ENCODE measurements at places on chromosomes 6 and 20.

DNA sequence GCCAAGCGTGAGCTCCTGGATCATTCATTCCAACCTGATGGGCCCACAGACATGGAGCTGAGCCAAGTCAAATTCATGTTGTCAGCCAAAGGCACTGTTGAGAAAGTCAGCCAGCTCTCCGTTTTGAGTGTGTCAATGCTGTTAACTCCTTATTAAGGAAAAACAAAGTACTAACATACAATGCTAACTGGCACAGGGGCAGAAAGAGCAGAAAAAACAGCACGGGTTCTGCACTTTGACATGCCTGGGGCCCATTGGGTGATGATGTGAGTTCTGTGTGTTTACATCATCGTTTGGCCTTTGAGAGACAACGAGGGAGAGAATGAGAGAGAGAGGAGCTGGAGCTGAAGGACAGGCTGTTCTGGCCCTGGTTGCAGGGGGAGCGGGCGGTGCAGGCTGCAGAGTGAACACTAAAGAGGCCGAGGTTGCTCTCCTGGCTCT, 85.9 kb downstream of the SMOC2 start:
- H3K4me1 ChIP-seq: no peaks in the 10 kb centered on the region
- H3K4me3 ChIP-seq: no peak overlapping the region
- no peaks in the 10 kb centered on the region for H3K27me3 ChIP-seq
- no peak for DNase-seq
- H3K36me3 ChIP-seq: no peaks in the 10 kb centered on the region

- H3K4me1 ChIP-seq: no peaks in the 10 kb centered on the region
- no peak overlapping the region for H3K4me3 ChIP-seq
These were observed 76.4 kb upstream of the ADGRF4 start for GRCh38 chr6:47621838-47622449.

- H3K27ac ChIP-seq: no peak overlapping the region
- H3K27me3 ChIP-seq: no peaks in the 10 kb centered on the region
- no peak for DNase-seq
- H3K4me1 ChIP-seq: no peaks in the 10 kb centered on the region
These were observed 39.4 kb upstream of the RFPL4B start for GRCh38 chr6:112307707-112308106.

DNA sequence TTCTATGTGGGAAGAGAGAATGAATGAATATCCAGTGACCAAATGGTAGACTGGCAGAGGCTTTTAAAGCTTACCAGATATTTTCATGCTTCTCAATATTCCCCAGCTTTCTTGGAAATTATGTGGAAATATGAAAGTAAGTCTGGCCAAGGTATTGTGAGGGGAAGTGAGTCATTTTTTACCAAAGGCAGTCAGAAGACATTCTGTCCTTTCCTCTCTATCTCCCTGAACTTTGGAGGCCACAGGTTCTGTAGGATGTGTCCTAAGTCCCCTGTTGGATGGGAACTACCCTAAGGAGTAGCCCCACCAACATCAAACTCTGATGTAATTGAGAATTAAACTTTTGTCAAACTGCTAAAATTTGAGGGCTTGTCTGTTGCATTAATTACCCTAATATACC, 593.8 kb upstream of the NRSN1 start:
- H3K36me3 ChIP-seq: no peaks in the 10 kb centered on the region
- no peaks in the 10 kb centered on the region for H3K27me3 ChIP-seq
- H3K4me1 ChIP-seq: no peaks in the 10 kb centered on the region
- no peak for DNase-seq
- no peak overlapping the region for H3K4me3 ChIP-seq

- H3K36me3 ChIP-seq: no peaks in the 10 kb centered on the region
- H3K4me3 ChIP-seq: no peak overlapping the region
- no peak overlapping the region for H3K27ac ChIP-seq
- H3K27me3 ChIP-seq: no peaks in the 10 kb centered on the region
- no peaks in the 10 kb centered on the region for H3K4me1 ChIP-seq
These were observed 140.1 kb upstream of the SPACA1 start for GRCh38 chr6:87907521-87907920.

GRCh38 chr6:160973311-160974250, 18.0 kb upstream of the MAP3K4 start:
- H3K36me3 ChIP-seq: no peaks in the 10 kb centered on the region
- no peak overlapping the region for H3K4me3 ChIP-seq

DNA sequence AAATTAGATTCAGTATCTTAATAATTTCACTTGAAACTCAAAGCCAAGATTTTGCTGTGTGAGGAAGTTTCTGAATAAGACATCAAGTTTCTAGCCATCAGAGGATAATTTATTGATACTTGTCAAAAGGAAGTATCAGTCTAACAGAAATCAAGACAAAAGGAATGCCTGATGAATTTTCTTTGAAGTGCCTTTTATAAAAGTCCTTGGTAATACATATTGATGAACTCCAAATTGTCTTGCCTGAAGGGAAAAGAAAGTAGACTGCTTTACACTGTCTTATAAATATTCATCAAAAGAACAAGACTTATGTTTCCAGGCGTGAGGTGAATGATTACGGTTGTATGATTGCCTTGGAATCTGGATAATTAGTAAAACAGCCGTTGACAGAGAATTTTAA, 986.0 kb upstream of the MAP3K7 start:
- H3K27ac ChIP-seq: no peak overlapping the region
- no peaks in the 10 kb centered on the region for H3K4me1 ChIP-seq
- no peak overlapping the region for H3K4me3 ChIP-seq
- no peak for DNase-seq
- H3K27me3 ChIP-seq: no peaks in the 10 kb centered on the region

GRCh38 chr20:53399592-53400335, 193.9 kb downstream of the ZNF217 start:
- no peak overlapping the region for H3K4me3 ChIP-seq
- no peaks in the 10 kb centered on the region for H3K36me3 ChIP-seq
- no peak overlapping the region for H3K27ac ChIP-seq
- no peak for DNase-seq
- no peaks in the 10 kb centered on the region for H3K27me3 ChIP-seq

GRCh38 chr6:7073821-7074525, 33.8 kb upstream of the RREB1 start:
- H3K36me3 ChIP-seq: no peaks in the 10 kb centered on the region
- no peaks in the 10 kb centered on the region for H3K27me3 ChIP-seq
- no peak overlapping the region for H3K4me3 ChIP-seq
- no peak for DNase-seq
- H3K27ac ChIP-seq: no peak overlapping the region

DNA sequence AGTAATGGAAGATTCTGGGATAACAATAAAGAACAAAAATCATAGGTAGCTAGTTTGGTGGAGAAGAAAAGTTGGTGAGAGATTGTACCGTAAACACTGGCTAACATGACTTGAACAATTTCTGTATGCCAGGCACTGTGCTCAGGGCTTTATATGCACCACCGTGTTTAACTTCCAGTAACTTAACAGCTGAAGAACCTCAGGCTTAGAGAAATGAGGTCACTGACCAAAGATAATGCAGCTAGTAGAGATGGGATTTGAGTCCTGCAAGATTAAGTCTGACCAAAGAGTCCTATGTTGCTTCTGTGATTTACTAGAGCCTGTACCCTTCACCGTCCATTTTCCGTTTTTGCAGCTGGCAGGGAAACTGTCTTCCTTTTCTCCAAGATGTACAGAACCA, 2.7 kb downstream of the CSTF1 start:
- peaks cover 13% of the 10 kb centered on the region for H3K4me1 ChIP-seq
- no peak overlapping the region for H3K4me3 ChIP-seq
- peaks cover 3% of the 10 kb centered on the region for H3K36me3 ChIP-seq
- no peak overlapping the region for H3K27ac ChIP-seq
- no peak for DNase-seq

- no peak for DNase-seq
- H3K36me3 ChIP-seq: no peaks in the 10 kb centered on the region
- H3K4me1 ChIP-seq: no peaks in the 10 kb centered on the region
- H3K27me3 ChIP-seq: peaks cover 2% of the 10 kb centered on the region
These were observed 32.8 kb downstream of the RAMACL start for GRCh38 chr6:166553563-166554271.

DNA sequence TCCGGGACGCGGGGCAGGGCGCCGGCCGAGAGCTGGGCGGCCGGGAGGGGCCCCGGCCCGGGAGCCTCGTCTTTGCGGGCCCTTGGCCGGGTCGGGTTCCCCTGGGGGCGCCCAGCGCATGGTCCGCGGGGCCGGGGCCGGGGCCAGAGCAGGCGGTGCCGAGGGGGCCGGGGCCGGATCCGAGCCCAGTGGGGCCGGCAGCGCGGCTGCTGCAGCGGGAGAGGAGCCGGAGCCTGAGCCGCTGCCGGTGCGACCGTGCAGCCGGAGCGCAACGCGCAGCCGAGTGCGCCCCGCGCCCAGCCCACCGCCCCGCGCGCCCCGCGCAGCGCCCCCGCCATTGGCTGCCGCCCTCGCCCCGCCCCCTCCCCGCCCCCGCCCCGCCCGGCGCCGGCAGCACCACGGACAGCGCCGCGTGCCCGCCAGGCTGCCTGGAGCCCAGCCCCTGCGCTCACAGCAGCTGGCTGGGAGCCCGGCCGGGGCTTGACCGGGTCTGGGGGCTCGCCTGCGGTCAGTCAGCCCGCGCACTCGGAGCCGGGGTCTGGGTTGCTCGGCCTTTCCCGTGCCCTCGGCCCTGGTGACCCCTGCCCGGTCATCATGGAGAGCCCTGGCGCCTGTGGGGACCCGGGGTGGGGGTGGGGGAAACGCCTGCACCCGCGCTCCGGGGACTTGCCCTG, at the start of gene HRH3:
HRH3 (minus strand) TSS at position 287 of the 674 bp plus-strand sequence. CDS start 308 bp downstream, outside the sequence.
- H3K4me1 ChIP-seq: peaks cover 26% of the 10 kb centered on the region
- peak within 1 kb of the TSS; percentile 29 for H3K4me3 ChIP-seq
- DNase-seq: no peak
- peaks cover 37% of the 10 kb centered on the region for H3K27me3 ChIP-seq
- H3K36me3 ChIP-seq: no peaks in the 10 kb centered on the region
- no peak within 1 kb of the TSS for H3K27ac ChIP-seq

DNA sequence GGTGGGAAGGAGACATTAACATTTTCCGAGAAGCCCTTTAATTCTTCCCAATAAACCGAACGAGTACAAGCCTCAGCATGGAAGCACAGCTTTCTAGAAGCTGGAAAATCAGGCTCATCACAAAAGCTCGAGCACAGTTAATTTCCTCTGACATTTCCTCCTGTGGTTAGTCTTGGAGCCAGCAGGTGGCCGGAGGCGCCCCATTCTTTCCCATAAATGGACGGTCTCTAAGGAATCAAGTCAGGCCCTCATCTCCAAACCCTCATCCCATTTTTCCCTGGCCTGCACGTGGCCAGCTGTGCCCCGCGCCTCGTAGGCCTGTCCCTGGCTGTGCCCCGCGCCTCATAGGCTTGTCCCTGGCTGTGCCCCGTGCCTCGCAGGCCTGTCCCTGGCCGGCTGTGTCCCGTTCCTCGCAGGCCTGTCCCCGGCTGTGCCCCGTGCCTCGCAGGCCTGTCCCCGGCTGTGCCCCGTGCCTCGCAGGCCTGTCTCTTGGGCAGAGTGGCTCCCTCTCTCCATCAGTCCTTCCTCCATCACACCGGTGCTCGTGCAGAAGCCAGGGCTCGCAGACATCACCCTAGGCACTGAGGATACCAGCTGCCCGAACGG, 19.7 kb upstream of the NTSR1 start:
- H3K4me1 ChIP-seq: peaks cover 10% of the 10 kb centered on the region
- H3K27me3 ChIP-seq: no peaks in the 10 kb centered on the region
- no peaks in the 10 kb centered on the region for H3K36me3 ChIP-seq
- no peak overlapping the region for H3K27ac ChIP-seq

DNA sequence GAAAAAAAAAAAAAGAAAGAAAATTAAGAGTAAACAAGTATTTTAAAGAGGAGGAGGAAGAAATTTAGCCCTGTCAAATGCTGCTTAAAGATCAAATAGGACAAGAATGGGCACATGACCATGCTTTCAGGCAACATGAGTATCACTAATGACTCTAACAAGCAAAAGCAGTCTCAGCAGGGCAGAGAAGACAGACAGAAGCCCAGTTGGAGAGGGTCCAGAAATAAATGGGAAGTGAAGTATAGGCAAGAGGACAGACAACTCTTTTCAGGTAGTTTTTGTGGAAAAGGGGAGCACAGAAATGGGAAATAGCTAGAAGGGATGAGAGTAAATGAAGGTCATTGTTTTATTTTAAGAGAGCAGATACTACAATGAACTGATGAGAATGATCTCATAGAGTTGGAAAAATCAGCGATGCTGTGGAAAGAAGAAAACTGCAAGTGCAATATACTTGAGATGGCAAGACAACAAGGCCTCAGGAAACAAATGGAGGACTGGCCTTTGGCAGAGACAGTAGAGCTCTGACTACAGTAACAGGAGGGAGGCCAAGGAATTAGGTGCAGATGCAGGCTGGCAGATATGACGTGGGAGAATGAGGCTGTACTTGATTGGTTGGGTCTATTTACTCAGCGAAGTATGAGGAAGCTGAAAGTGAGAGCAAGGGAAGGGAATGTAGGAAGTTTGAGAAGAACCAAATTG, 40.3 kb downstream of the KIF6 start:
- H3K27me3 ChIP-seq: no peaks in the 10 kb centered on the region
- no peaks in the 10 kb centered on the region for H3K36me3 ChIP-seq

DNA sequence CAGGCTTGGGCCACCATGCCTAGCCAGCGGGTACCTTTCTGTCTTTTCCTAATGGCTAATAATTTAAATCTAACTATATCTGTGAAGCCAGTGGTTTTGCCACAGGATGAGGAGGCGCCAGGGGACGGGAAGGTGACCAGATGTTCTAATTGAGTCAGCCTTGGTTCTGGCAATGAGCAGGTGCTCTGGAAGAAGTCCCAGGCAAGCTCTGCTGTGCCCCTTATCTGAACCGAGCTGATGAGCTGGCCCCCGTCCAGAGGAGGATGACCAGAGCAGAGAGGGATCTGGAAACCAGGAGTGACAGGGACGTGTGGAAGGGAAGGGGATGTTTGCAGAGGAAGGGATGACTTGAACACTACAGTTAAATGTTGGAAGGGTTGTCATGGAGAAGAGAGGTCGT, 46.7 kb downstream of the SLC35D3 start:
- H3K27me3 ChIP-seq: no peaks in the 10 kb centered on the region
- DNase-seq: no peak
- no peak overlapping the region for H3K27ac ChIP-seq

DNA sequence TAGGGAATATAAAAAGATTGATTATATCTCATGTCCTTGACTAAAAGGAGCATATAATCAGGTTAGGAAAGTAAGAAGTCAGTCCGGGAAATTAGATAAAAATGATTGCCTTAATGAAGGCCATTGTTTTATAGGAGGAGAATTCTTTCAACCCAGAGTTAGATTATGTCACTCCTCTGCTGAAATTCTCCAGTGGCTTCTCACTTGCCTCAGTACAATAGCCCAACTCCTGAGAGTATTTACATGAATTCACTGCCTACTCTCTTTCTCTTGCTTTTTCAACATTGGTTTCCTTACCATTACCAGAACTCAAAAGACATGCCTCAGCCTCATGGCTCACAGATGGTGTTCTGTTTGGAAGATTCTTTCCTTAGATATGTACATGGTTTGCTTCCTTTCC, 114.9 kb downstream of the EPHA7 start:
- no peak overlapping the region for H3K4me3 ChIP-seq
- H3K27me3 ChIP-seq: no peaks in the 10 kb centered on the region
- H3K27ac ChIP-seq: no peak overlapping the region

GRCh38 chr20:31758521-31758920, 19.4 kb downstream of the TPX2 start:
- DNase-seq: no peak
- H3K27me3 ChIP-seq: no peaks in the 10 kb centered on the region
- H3K27ac ChIP-seq: peak overlapping the region; percentile 3
- H3K36me3 ChIP-seq: no peaks in the 10 kb centered on the region
- peaks cover 19% of the 10 kb centered on the region for H3K4me1 ChIP-seq
